ENCODE measurements at places on chromosomes 5 and 9. TPM values are rescaled to one million over a fixed set of nuclear protein-coding genes. Genes with fewer than 3 reads are reported as not detected.
A peak's percentile ranks its signal among the peaks of the same experiment; 100 is the strongest.

The CMYA5 gene
- 0.04 TPM for polyA plus RNA-seq

GRCh38 chr9:79694676-79695400 lies 123.1 kb downstream of the TLE4 start:
- DNase-seq = no peak

DNA sequence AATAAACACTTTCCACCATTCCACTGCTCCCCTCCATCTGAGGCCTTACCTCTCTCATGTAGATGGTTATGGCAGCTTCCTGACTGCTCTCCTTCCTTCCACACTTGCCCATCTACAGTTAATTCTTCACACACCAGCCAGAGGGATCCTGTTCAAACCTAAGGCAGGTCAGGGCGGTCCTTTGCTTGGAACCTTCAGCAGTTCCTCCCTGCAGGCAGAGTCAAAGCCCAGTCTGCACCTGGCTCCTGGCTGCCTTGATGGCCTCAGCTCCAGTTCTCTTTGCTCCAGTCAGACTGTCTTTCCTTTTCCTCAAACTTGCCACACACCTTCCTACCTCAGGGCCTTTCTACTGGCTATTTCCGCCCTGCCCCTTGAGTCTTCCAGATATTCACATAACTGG lies 30.2 kb upstream of the NR3C1 start:
- no peak for DNase-seq

GRCh38 chr5:93589829-93590215 lies 6.8 kb downstream of the NR2F1 start:
- DNase-seq = no peak

- peak; percentile 34 for DNase-seq
Observed at GRCh38 chr9:77455312-77455927, 192.7 kb downstream of the GNA14 start.

Measured in endothelial cell of umbilical vein (primary cell).